ENCODE measurements at places on chromosomes 5 and 9.

DNA sequence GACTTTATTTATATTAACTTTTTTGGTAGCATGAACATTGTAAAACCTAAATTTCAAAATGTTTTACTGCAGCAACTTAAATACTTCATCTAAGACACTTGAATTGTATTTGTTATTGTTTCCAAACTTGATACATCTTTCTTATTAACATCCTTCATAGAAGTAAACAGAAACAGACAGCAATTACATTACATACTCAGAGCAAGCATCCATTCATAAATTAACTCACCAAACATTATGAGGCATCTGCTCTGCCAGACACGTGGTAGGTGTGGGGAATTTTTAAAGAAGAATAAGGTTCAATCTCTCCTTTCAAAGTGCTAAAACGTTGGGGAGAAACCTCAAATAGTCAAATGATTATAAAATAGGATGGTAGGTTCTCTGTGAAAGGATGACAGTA lies 130.8 kb downstream of the MUSK start:
- DNase-seq: no peak

- DNase-seq: no peak
These were observed 20.5 kb upstream of the MEGF9 start for GRCh38 chr9:120734607-120735410.

DNA sequence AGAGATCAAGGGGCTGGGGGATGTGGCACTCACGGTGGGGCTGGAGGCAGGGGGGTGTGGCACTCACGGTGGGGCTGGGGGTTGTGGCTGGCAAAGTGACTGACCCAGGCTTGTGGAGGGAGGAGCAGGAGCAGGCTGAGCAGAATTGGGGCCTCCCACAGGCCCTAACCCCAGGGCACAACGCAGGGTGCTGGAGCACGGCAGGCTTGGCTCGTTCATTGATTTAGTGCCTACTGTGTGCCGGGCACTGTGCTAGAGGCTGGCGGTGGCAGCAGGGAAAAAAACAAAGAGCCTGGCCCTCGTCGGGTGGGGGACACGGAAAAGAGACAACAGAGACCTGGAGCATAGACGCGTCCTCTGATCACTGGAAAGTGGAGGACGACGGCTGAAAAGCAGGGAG lies 80.9 kb downstream of the HMCN2 start:
- no peak for DNase-seq

DNA sequence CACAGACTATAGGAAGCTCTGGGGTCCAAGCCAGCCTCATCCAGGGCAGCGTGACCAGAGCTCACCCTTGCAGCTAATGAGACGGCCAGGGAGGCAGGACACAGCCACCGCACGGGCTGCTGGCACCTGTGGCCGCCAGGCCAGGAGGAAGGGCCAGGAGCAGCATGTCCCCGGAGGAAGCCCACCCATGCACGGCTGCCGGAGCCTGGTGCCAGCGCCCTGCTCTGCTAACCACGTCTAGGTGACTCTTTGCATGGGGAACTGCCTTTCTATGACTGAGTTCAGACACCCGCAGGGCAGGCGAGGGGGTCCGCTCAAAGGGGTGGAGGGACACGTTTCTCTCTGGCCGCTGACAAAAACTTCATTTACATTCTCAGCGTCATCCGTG lies 68.5 kb upstream of the SARDH start:
- no peak for DNase-seq

DNA sequence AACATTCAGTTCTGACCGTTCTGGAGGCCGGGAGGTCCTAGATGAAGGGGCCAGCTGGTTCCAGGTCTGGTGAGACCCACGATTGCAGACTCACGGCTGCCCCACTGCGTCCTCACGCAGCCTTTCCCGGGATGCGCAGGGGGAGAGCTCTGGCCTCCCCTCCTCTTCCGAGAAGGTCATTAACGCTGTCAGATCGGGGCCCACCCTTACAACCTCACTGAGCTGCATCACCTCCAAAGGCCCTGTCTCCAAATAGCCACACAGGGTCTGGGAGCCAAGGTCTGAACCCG lies 66.6 kb upstream of the PPP1R26 start:
- DNase-seq: no peak

GRCh38 chr9:19306568-19306967 lies 73.5 kb downstream of the RPS6 start:
- no peak for DNase-seq

DNA sequence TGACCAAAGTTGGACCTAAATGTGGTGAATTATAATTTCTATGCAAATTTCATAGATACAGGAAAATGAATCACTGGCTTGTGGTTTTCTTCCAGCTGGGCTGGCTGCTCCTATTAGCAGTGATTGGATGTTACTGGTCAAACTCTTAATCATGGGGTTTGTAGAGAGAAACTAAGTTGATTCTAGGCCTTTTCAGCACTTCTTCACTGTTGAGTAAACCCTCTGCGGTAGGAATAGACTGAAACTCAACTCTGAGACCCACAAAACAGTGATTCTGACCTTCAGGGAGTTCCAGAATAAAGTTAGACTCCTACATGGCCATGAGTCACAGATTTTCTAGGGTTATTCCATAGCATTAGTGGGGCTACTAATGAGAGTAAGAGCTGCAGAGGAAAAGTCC lies 47.9 kb upstream of the FKTN start:
- DNase-seq: no peak

GRCh38 chr9:128689820-128690683 lies 1.0 kb downstream of the SET start:
- no peak for DNase-seq

DNA sequence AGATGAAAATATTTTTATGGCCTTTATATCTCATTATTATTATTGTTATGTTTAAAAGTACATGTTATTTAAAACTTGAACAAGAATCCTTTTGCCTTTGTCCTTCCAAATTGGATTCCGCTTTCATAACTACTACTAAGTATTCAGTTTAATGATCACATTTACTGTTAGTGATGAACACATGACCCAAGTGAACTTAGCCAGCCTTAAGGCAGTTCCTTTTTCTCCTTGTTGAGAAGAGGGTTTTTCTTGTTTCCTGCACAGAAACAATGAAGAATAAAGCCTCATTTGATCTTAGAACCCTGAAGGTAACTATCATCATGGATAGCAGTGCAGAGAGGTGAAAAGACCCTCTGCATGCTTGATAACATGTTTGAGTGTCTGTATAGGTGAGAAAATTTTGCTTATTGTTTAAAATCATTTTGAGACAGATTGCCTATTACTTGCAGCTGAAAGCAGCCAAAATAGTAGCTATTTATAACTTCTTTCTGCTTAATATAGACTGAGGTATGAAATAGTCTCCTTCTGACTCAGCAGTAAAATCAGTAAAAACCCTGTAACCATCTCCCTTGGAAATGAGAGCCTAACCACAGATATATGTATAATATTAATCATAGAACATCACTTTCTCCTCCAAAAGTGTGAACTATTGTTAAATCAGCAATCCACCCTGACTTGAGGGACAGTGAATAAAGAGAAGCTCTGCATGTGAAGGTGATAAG lies 266.2 kb downstream of the SPATA31D1 start:
- no peak for DNase-seq

DNA sequence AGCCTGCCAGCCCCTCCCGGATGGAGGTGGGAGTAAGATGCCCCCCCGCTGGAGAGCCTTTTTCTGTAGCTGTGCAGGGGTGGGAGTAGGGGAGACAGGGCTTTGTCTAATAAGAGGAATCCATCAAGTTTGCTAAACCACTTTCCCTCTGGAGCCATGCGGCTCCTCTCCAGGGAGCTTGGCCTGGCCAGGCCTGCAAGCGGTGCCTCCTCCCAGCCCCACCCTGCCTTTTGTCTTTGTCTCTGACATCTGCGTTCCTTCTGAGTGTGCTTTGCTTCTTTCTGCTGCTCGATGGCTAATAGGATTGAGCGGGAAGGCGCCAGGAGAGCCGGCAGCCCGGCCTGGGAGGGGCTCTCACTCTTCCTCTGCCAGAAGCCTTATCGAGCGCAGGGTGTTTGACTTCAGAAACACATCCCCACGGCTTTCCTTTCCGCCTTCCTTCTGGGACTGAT lies 26.7 kb upstream of the FCN1 start:
- DNase-seq: no peak

DNA sequence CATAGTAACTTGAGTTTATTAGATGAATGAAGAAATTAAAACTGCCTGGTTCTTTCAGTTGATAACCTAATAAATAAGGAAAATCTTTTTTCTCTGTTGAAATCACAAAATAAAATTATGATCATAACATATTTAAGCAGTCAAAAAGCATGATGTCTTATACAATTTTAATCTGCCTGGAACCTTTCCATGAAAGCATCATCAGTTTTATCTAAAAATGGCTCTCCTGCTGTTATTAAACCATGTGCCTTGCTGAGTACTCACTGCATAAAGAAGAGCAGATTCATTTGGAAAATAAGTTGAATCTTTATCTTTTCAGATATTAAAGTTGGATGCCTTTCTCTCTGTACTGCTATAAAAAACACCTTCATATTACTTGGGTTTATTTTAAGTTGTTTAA lies 148.8 kb downstream of the SLC24A2 start:
- no peak for DNase-seq

GRCh38 chr5:39427229-39427628 lies 2.4 kb upstream of the DAB2 start:
- no peak for DNase-seq

DNA sequence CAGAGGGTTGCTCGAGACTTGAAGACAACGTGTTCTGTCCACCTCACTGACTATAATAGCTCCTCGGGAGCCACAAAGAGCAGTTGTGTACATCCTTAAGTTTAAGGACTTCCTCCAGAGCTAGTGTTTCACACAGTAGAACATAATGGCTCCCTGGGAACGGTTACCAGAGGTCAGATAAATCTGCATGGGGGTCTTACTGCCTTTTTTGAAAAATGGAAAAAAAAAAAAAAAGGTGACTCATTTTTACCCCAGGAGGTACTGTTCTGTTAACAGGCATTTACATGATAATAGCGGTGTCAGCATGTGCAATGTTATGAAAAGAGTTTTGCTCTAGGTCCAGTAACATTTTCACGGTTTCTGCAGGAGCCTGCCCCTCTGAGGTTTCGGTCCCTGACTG lies 498.9 kb upstream of the WWC1 start:
- DNase-seq: no peak

- DNase-seq: no peak
These were observed 53.1 kb downstream of the PDCD1LG2 start for GRCh38 chr9:5563417-5563815.

GRCh38 chr5:103424453-103425205 lies 138.0 kb downstream of the NUDT12 start:
- no peak for DNase-seq

GRCh38 chr9:135339378-135339973 lies 140.1 kb upstream of the PPP1R26 start:
- peak; percentile 17 for DNase-seq

DNA sequence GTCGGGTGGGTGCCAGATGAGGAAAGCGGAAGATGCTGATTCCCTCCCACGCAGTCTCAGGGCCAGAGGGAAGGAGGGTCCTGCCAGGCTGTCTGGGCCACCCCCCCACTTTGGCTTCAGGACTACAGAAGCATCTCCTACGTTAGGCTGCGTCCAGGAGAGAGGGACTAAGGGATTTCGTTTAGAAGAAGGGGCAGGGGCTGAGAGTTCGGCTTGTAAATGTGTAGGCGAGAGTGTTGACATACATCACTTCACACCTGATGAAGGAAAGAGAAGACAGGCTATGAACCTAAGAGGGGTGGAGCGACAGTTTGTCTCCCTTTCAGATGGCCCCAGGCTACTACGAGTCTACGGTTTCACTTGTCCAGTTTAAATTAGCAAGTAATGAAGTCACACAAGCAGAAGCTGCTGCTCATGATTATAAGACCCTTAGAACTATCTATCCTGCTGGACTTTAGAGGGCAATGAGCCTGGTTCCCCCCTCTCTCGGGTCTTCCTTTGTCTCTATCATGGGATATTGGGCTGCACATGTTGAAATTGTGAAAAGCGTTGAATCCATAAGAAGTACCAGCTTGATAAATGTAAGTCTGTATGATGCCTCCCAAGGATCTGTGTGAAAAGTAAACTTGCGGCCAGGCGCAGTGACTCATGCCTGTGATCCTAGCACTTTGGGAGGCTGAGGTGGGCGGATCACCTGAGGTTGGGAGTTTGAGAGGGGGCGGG lies 193.0 kb downstream of the AOPEP start:
- DNase-seq: no peak

DNA sequence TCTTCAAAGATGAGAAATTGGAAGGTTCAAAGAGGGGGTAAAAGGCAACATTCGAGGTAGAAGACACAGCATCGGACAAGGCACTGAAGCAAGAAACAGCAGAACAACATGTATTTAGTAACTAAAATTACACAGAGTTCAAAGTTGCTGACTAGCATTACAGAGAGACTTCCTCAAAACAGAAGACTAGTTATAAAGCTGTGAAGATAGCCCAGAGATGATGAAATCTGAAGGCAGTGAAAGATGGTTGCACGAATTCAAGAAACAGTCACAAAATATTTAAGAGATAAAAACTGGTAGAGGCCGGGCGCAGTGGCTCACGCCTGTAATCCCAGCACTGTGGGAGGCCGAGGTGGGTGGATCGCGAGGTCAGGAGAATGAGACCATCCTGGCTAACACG lies 16.3 kb downstream of the MAPKAP1 start:
- no peak for DNase-seq
